ENCODE measurements at places on chromosomes 2 and 18.

- no peak for DNase-seq
Observed at GRCh38 chr2:24521975-24522639, 31.1 kb downstream of the NCOA1 start.

DNA sequence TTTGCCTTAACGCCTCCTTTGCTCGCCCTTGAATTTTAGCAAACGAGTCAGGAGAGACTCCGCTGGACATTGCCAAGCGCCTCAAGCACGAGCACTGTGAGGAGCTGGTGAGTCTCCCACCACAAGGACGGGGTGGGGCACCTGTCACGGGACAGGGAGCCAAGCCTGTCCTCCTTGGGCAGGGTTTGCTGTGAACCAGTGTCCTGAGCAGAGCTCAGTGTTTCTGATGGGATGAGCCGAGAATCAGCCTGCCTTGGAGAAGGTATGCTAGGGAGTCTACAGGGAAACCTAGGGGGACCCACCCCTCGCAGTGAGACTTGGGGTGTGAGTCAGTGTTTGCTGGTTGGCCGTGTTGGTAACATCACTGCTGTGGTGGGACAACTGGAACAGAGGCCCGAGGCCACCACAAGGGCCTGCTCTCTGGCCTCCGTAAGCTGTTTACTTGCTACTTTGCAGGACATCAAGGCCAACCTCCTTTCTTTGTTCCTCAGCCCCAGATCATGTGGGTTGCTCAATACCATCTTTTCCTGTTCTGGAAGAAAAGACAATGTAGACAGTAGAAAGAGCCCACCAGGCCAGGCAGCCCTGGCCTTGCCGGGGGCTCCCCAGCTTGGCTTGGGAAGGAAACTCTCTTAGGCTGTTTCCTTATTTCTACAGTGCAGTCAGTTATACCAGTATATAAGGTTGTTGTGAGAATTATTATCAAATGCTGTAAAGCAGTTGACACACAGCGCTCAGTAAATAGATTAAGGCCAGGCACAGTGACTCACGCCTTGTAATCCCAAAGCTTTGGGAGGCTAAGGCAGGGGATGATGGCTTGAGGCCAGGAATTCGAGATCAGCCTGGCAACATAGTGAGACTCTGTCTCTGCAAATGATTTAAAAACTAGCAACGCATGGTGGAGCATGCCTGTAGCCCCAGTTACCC, 42.4 kb downstream of the ITGB1BP1 start:
- DNase-seq, result no peak

GRCh38 chr2:209985874-209986273, 16.6 kb upstream of the RPE start:
- DNase-seq, result no peak

GRCh38 chr18:60266558-60266957, 106.0 kb downstream of the MC4R start:
- DNase-seq, result no peak

- DNase-seq, result no peak
Observed at GRCh38 chr18:11224153-11224552, 74.8 kb upstream of the PIEZO2 start.

DNA sequence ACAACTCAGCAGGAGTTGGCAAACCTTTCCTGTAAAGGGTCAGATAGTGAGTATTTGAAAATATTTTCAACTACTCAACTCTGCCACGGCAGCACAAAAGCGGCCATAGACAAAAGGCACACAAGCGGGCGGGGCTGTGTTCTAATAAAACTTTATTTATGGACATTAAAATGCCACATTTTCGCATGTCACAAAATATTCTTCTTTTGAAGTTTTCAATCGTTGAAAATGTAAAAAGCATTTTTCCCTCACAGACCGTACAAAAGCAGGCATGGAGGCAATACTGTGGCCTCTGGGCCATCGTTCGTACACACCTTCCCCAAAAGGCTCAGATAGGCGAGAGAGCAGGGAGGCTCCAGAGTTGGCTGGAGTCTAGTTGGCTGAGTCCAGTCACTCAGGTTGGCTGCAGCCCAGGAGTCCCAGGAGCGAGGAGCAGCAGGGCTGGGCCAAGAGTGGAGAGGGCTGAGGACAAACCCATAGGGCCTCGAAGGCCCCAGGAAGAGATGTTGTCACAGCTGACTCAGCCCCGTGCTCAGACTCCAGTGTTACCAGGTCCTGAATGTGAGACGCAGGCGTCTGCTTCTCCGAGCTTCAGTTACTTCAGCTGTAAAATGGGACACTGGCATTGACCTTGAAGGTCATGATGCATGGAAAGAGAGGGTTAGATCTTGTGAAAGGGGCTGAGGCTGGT, 42.5 kb downstream of the SDC1 start:
- DNase-seq, result no peak

- DNase-seq, result no peak
Observed at GRCh38 chr2:112646102-112646719, 472 bp downstream of the SLC20A1 start.

GRCh38 chr2:26325851-26326250, 20.1 kb upstream of the SELENOI start:
- no peak for DNase-seq

- peak; percentile 77 for DNase-seq
Observed at GRCh38 chr2:7427293-7428060, 510.3 kb downstream of the RNF144A start.

GRCh38 chr2:211068108-211068780, 511.8 kb downstream of the CPS1 start:
- no peak for DNase-seq

GRCh38 chr2:9099341-9099751, 95.9 kb upstream of the MBOAT2 start:
- no peak for DNase-seq

- DNase-seq, result no peak
Observed at GRCh38 chr2:9222239-9222892, 15.8 kb downstream of the ASAP2 start.

DNA sequence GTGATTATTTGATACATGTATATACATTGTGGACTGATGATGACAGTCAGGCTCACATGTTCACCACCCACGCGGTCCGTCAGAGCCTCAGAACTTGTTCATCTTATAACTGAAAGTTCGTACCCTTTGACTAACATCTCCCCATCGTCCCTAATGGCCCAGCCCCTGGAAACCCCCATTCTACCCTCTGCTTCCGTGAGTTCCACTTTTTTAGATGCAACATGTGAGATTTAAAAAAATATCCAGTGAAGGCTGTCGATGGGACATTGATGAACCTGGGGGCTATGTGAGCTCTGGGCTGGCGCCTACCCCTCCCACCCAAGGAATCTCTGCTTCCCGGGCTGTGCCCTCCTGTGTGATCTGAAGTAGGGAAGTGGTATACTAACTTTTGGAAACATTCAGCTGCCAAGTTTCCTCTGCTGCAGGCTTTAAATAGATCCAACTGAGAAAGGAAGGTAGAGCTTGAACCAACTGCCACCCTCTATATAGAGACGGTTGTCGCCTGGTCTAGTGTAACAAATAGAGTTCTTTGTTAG, 163.8 kb downstream of the FAM210A start:
- DNase-seq, result no peak

DNA sequence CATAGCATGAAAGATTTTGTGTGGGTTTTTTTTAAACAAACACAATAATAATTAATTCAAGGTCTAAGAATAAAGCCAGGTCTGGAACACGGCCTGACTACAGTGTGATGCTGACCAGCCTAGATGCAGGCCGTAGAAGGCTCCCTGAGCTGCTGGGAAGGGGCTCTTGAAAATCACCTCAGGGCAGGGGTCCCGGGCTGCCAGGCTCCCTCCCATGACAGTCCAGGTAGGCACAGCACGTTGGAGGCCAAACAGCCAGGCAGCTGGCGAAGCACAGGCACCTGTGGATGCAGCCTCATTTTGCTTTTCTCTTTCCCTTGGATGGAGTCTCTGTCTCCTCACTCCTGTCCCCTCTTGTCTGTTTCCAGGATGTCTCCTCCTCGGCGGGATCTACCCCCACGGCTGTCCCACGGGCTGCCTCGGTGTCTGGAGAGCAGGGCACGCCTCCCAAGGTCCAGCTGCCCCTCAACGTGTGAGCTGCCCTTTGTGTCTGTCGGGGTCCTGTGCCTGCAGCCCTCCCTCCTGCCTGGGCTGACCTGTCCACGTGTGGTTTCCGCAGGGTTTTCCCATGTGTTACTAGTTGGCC, 194.5 kb downstream of the SEPTIN10 start:
- DNase-seq, result no peak

DNA sequence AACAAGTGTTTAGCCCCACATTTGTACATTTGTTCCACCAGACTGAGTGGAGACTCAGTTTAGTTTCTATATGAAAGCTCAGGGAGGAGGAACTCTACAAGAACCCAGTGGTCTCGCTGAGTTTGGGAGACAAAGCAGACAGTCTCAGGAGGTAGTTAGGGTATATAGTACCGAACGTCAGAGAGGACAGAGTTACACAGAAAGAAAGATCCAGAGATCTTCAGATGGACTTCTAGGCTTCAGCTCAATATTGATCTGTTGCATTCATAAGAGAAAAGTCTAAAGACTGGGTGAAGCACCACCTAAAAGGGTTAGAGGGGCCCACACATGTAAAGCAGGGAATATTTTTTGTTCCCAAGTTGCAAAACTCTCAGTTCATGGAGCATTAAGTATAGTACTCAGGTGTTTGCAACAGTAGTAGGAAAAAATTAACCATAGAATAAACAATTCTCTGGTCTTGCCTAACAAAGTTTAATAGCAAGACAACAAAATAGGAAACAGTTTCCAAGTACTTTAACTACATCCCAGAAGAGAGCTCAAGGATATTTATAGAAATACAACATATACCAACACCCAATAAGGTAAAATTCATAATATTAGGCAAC, 4.2 kb downstream of the TFPI start:
- no peak for DNase-seq

- DNase-seq, result no peak
Observed at GRCh38 chr2:85145116-85145820, 12.1 kb downstream of the TCF7L1 start.

DNA sequence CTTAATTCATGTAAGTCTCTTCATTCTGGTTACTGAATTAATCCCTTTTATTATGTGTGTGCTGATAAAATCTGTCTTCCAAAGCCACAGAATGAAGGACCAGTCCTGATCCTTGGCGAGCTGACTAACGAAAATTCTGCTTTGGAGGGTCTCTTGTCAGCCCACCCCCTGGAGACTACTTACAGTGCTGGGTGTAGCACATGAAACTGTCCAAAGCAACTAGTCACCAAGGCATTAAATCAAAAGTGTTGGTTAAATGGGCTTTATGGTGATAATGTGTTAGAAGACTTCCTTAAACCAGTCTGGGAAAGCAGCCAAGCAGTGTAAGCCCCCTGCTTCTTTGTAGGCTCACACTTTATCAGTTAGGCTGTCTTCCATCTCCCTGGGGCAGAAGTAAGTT, 420.2 kb downstream of the SUCLG1 start:
- peak; percentile 13 for DNase-seq

- no peak for DNase-seq
Observed at GRCh38 chr18:50644807-50645206, 84.9 kb downstream of the MAPK4 start.

DNA sequence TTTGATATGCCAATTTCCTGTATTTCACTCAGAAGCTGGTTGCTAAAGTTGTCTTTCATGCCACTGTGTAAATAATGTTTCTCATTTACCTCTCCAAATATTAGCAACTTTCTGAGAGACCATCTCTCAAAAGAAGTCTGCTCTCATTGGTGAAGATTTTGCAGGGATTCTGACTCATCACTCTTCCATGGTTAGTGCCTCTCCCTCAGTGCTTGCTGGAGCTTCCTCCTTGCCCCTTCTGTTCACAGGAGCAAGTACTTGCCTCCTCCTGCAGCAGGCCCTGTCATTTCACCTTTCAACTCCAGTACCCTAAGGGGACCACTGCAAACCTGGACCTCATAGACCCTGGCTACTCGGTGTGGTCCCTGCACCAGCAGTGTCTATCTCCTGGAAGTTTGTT, 168.8 kb downstream of the ZNF385B start:
- no peak for DNase-seq

GRCh38 chr2:40859617-40860016, 407.7 kb upstream of the SLC8A1 start:
- no peak for DNase-seq

Measured in left kidney (tissue), 8 donors.